ENCODE measurements at places on chromosomes 1 and 21. TPM values are rescaled to one million over a fixed set of nuclear protein-coding genes. Genes with fewer than 3 reads are reported as not detected.

CAMSAP2 gene
- total RNA-seq, result 37.8 TPM

DNA sequence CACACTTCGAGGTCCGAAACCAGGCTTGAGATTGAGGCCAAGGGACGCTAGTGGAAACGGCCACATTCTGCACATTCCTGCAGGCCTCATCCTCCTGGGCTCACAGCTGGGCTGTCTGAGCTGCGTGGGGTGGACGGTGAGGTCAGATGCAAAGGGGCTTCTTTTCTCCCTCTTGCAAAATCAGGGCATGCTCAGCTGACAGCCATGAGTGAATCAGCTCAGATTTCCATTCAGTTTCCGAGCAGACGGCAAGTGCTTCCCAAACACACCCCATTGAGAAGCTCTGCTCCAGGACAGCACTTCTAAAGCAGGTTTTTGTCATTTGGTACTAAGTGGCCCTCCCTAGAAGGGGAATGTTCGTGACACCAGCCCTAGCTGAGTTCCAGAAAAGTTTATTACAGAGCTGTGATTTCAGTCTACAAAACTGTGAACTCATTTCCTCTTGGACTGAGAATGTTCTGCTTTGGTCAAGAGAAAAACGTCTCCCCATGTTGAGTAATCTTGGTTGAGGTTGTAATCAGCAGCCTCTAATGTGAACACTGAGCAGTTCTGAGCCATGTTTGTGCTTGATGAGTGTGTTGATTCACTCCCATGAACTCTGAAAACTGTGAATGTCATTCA is 10.0 kb downstream of the PDPN start:
- peak; percentile 54 for DNase-seq

DNA sequence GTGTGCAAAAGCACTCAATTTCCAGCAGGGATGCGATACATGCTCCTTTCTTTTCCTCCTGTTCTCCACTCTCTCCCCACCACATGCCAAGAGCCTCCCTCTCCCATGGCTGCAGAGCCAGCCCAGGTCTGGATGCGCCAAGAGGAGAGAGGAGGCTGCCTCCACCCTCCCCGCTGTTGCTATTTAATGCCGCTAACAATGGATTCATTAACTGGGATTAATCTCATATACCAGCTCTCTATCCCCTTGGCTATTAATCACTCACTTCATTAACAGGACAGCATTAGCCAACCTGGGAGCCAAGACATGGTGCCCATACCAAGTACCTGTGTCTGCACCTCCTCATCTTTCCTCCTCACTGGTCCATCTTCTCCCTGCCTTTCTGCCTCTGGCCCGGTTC is 49.1 kb upstream of the SCMH1 start:
- DNase-seq, result no peak

DNA sequence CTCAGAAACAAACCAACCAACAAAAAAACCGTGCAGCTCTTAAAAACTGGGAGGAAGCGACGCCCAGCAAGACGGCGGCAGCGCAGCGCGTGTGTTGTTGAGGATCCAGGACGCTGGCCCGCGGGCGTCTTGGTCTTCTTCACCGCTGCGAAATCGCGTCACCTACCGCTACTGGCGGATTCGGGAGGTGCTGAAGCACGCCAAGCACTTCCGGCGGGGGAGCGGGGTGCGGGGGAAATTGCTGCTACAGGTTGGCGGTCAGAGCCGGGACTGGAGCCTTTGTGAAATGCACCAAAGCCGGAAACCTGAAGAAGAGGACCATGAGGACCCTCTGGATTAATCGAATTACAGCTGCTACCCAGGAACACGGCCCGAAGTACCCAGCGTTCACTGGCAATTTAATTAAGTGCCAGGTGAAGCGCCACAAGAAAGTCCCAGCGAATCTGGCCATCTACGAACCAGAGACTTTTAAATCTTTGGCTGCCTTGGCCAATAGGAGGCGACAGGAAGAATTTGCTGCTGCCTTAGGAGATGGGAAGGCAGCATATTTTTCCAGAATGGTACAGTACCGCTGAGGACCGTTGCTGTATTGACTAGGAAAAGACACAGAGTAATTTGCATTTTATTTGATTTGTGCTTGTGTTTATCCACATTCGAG is 11.9 kb upstream of the RIPPLY3 start:
- no peak for DNase-seq

- DNase-seq, result no peak
Observed at GRCh38 chr1:47849591-47850261, 147.5 kb downstream of the TRABD2B start.

CLCA4 gene
- total RNA-seq, result 0.86 TPM

- no peak for DNase-seq
Observed at GRCh38 chr1:63798284-63798683, 24.5 kb downstream of the ROR1 start.

DNA sequence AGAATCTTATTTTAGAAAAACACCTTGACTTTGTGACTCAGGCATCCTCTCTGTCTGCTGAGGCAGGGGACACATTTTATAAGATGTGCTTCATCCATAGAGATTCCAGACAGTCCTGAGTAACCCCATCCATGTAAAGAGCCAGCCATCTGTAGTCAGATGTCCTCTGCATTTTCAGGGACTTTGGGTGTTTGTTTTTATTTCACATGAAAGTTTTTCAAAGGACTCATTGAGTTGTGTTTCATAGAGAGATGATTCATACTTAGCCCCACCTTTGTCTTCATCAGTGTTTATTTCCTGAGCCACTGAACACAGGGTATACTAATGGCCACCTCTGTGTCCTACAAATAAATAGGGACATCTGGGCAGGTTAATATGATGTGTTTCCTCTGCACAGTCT is 280.4 kb downstream of the CACNA1E start:
- DNase-seq, result no peak

DNA sequence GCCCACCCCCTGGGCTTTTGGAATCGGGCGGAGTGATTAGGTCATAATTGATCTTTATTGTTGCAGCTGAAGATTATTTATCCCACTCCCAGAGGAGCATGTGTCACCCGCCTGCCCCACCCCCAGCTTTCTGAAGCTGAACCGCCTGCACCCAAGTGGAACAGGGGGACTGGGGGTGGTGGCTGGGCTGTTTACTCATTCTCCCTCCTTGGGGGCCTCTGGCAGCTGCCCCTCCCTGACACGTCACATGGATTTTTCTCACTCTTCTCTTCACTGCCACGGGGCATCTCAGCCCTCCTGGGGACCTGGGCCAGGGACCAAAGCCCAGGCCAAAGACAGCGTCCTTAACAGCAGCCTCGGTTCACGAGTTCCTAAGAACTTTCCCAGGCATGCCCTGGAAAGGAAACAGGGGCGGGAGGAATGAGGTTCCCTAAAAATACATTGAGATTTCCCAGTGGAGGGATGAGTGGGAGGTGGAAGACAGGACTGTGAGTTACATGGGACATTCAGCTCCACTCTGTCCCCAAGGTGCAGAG is 31.6 kb upstream of the SOX13 start:
- no peak for DNase-seq

- no peak for DNase-seq
Observed at GRCh38 chr1:42004860-42005259, 86.1 kb upstream of the HIVEP3 start.

NCAM2 gene
- 3.7 TPM for total RNA-seq

GRCh38 chr1:230935852-230936251 is 42.8 kb downstream of the TTC13 start:
- DNase-seq, result no peak

DNA sequence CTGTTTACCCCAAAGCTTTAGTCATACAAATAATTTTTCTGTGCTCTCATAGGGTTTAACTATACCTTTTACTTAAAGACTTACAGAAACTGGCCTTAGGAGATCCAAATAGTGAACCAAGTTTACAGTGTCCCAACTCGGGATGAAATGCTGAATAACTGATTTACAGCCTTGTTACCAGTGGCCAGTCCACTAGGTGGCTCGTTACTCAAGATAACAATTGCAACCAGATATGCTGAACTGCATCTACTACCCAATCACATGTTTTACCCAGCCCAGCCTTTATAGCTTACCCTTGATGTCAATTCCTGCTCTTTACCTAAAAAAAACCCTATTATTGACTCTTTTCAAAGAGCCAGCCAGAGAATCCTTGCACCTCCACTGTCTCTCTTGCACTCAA is 1148.8 kb upstream of the ADGRL4 start:
- no peak for DNase-seq

DNA sequence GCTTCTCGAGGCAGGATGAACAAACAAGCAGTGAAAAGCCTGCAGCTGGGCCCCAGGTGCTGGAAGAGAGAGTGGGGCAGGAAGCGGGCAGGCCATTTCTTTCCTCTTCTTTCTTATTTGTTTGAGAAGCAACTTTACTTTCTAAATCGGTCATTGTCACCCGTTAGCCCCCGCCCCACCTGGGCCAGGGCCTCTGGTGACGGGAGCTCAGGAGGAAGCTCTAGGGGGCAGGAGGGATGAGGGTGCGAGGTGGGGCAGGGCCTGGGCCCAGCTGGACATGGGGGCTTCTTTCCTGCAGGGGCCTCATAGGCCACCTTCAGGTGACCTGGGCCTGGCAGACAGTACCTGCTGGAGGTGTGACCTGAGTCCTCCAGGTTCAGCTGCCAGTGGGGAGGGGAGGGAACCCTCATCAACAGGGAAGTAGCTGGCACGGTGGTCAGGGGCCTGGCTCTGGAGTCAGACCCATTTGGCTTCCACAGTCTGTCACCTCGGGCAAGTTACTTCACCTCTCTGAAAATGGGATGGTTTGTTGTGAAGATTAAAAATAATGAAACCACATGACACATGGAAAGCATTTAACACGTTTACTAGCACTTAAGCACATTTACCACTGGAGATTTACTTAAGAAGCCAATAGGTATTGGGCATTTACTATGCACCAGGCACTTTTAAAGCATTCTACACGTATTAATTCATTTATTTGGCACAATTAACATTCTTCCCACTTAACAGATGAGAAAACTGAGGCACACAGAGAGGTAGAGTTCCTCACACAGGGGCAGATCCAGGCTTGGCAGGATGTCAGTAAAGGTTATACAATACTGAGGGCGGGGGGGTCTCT is 54.1 kb upstream of the ID3 start:
- DNase-seq, result no peak

DNA sequence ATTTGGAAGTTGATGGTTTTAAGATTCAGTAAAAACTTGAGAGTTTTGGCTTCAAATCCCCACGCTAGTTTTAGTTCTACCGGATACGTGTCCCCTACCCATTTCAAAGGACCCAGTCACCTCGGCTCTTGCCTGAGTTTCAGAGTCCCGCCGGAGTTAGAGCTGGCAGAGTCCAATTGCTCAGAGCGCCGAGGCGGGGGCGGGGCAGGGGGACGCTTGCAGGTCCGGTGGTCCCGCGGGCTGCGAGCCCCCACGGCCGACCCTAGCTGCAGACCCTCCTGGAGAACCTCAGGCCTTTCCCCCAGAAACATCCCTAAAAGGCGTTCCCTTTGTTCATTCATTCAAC is 765 bp upstream of the VPS45 start:
- DNase-seq, result peak; percentile 63

PKP1 gene
- 58.1 TPM for total RNA-seq

- DNase-seq, result no peak
Observed at GRCh38 chr1:5151511-5151910, 497.1 kb downstream of the AJAP1 start.

DNA sequence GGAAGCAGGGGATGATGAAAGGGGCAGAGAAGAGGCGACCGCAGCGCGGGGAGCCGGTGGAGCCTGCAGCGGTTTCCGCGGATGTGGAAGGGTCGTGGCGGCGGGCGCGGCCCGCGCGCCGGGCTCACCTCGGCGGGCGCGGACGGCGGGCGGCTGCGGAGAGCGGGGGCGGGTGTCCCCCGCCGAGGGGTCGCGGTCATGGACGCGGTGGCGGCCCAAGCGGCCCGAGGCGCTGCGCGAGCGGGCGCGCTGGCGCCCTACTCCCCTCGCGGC is 572 bp downstream of the LPGAT1 start:
- DNase-seq, result no peak

- DNase-seq, result no peak
Observed at GRCh38 chr1:171472183-171472647, 13.1 kb upstream of the PRRC2C start.

SFT2D2 gene
- 49.4 TPM for total RNA-seq

- no peak for DNase-seq
Observed at GRCh38 chr1:117658676-117659075, 52.8 kb downstream of the TENT5C start.

DNA sequence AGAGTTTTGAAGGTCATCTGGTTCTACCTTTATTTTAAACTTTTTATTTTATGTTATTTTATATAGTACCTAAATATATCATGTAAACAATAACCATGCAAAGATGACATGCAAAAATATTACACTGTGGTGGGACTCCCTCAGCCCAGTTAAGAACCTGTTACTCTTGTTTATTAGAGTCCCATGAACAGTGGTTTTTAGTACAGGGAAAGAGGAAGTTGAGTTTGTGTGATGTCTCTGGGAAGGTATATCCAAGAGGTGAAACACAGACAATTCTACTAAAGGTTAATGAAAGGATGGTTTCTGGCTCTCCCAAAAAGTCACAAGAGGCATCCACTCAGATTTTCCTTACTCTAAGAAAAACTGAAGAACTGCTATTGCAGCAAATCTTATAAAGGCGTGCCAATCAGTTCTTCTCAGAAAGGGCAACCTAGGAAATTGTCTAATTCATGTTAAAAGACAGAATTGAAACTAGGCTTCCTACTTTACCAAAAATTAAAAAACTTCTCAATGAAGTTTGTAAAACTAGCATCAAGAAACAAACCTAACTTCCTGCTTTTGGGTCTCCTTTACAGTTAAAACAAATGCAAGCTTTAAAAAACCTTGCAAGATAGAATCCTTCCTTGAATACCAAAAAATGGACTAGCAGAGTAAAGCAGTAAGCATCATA is 19.9 kb downstream of the GFI1 start:
- DNase-seq, result no peak

KCNN3 gene
- total RNA-seq, result 5.4 TPM

- no peak for DNase-seq
Observed at GRCh38 chr1:236654957-236655356, 31.3 kb upstream of the ACTN2 start.

DUSP12 gene
- total RNA-seq, result 21.9 TPM

DNA sequence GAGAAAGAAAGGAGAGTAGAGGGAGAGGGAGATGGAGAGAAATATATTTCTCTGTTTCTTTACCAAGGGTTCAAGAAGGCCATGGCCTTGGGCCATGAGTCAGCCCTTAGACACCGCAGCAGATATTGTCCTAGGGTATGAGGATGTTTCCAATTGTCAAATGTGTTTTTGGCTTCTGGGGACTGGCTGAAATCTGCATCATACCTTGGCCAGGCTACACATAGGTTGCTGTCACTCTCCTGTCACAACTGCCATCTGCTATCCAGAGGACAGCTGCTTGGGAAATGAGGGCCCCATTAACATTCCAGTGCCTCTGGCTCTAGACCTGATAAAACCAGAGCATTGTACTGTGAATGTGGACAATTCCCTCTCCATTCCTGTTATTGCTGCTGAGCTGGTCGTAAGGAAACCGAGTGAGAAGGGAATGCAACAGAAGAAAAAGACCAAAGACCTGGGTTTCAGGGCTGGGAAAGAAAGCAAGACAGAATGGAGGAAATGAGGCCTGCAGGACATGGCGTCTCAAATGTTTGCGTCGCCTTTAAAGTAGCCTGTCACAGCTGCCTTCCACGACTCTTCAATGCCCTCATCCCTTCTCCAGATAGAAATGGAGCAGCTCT is 8.8 kb upstream of the PIGC start:
- DNase-seq, result no peak

DNA sequence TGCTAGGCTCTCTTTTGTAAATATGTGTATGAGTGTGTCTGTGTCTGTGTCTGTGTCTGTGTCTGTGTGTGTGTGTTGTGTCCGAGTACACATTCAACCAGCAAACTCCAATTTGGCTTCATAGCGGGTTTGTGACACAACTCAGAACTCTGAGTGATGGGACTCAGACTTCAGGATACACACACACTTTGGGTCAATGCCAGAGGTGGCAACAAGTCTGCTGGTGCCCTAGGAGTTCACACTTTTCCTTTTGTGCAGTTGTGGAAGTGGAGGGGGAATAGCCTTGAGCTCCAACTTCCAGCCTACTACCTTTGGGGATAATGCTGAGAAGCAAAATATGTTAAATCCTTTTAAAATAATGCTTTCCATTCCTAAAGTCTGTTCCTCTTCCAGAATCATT is 16.6 kb upstream of the TBX15 start:
- no peak for DNase-seq
